ENCODE measurements at places on chromosomes 11 and 22.

- no peak for DNase-seq
Observed at GRCh38 chr11:134243913-134244312, 9.2 kb downstream of the THYN1 start.

GRCh38 chr11:17132654-17133053 lies 55.2 kb upstream of the RPS13 start:
- no peak for DNase-seq

DNA sequence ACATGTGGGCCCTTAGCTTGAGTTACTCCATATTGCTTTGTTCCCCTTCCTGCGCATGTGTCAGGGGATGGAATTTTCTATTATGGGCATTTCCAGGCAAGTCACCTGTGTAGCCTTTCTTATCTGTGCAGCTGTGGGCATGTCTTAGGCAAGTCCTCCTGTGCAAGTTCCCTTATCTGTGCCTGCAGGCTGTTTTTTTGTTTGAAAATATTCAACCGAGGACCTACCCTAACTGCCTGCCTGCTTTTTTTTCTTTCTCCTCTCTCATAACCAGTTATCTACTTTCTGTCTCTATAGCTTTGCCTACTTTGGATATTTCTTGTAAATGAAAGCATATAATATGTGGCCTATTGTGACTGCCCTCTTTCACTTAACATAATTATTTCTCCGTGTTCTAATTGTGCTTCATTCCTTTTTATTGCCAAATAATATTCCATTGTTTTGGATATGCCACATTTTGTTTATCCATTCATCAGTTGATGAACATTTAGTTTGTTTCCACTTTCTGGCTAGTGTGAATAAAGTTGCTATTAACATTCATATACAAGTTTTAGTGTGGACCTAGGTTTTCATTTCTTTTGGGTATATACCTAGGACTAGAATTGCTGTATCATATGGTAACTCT lies 83.6 kb upstream of the CADM1 start:
- DNase-seq, result no peak

GRCh38 chr11:8283465-8284230 lies 20.0 kb upstream of the LMO1 start:
- no peak for DNase-seq

DNA sequence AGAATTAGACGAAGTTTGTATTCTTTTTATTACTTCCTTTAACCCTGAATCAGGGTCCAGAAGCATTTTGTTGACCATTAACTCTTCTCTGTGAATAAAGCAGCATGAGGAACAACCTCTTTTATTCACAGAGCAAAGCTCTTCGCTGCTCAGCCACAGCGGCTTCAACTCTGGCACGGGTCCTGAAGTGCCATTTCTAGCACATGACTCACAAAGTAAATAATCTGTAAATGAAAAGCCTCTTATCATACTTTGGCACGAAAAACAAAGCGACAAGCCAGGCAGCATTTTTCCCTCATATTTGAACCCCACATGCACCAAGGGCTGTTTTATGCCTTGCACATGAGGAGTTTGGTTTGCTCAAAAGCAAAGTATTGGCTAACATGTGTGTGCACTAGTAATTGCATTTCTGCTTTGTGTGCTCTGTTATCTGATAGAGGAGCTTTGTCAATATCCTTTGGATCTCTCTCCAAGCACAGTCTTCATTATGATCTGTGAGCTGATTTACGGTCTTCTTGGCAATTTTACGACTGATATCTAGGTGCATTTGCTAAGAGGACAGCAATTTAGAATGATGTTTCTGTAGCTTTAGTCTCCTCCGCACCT lies 33.0 kb upstream of the APOBEC3A start:
- DNase-seq, result no peak

DNA sequence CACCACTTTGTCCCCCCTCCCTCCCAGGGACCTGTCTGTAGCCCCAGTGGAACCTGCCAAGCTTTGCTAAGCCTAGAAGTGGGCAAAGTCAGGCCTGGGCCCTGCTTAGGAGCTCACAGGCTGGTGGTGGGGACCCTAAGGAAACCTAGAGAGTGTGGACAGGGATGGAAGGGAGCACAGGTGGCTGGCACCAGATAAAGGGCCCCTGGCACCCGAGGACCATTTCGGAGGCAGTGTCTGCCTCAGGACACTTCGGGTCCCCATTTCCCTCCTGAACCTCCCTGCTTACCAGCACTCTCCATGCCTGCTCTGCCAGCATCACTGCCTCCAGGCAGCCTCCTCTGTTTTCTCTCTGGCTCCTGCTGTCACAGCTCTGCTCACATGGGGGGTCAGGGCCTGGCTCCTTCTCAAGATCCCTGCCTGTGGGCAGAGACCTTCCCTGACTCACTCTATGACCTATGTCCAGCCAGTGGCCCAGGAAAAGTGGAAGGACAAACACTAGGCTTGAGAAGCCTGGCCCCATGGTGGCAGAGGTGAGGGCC lies 13.6 kb upstream of the OMP start:
- no peak for DNase-seq

DNA sequence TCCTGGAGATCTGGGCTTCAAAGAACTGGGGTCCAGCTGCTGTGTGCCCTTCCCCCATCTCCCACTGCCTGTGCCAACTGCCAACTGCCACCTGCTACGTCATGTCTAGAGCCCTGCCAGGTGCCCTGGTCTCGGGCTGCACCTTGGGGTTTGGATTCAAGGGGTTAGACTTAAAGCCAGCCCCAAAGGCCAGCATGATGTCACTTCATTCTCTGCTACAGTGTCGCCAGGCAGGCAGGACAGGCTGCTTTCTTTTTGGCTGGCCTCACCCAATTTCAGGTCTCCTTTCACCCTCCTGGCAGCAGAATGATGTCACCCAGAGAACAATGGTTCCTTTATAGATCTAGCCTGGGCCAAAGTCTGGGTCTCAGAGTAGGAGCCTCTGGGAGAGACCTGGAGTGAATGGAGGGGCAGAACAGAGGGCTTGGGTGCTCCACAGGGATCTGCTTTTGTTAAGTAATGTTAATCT lies 79.5 kb upstream of the CRYBB3 start:
- DNase-seq, result no peak

DNA sequence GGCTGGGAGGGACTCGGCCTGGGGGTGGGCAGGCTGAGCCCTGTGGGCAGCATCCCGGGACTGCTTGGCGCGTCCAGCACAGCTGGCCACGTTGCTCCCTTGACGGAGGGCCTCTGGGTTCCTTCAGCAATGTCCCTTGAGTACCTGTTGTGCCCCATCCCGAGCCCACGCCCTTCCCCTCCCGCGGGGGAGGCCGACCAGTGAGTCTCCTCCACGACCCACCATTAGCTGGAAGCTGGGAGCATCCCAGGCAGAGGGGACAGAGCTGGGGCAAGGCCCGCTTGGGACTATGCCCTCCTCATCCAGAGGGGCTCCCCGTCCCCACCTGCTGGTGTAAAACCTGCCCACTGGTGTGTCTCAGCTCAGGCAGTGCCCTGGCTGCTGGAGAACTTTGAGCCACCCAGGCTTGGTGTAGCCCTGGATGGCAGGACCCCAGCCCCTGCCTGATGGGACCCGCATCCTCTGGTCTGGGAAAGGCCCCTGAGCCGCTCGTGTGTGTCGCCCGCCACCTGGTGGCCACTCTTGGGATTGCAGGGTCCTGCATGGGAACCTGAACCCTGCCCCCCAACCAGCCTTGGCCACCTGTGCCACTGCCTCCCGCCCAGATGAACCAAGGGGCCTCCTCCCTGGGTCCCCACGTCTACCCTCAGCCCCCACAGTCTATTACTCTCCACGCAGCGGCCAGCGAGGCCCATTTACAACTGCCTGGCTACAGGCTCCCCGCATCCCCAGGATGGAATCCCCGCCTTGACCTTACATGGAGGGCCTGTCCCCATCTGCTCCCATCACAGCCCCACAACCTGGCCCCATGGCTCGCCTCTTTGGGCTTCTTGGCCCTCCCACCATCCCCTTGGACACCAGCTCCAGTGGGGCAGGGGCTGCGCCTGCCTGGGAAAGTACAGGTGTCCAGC lies 16.6 kb upstream of the ARHGAP8 start:
- peak; percentile 90 for DNase-seq

- DNase-seq, result peak; percentile 46
Observed at GRCh38 chr11:119742263-119742861, 13.4 kb upstream of the NECTIN1 start.

DNA sequence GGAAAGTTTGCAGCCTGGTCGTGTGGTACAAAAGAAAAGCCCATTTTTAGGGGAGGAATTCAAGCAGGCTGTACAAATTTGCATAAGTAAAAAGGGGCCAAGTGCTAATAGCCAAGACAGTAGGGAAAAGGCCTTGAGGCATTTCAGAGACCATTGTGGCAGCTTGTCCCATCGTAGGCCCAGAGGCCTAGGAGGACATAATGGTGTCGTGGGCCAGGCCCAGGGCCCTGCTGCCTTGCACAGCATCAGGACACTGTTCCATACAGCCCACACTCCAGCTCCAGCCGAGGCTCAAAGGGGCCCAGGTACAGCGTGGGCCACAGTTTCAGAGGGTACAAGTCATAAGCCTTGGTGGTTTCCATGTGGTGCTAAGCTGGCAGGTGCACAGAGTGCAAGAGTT lies 106.9 kb downstream of the GRIK4 start:
- DNase-seq, result no peak

- no peak for DNase-seq
Observed at GRCh38 chr22:49400941-49401598, 426.6 kb downstream of the BRD1 start.

DNA sequence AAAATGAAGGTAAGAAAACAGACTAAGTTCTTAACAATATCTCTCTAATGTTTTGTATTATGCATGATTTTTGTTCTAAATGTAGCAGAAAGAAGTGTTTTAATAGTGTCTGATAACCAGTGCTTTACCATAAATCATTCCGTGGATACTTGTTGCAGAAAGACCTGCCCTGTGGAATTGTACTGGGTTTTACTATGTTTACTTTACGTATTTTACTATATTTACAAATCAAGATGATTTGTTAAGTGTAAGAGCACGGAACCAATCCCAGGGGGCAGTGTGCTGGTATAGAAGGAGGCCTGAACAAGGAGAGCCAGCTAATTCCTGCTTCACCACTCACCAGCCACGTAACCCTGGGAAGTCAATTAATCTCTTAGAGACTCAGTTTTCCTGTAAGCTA lies 1.4 kb downstream of the HTR3B start:
- DNase-seq, result no peak

DNA sequence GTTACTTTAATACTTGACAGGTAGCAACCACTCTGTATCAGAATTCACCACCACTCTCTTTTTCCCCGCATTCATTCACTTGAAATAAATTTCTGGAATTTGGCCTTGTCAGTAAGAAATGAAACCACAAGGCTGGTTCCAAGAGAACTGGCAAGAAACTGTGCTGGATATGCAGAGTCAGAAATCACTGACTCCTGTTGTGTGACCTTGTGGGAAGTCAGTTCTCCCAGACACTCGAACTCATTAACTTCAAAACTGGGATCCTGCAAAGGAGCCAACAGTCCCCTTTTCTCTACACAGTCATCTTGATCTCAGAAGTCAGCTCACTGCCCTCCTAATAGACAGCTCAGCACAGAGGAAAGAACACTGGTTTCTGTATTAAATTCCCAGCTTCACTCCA lies 142.7 kb downstream of the LRRC4C start:
- DNase-seq, result no peak

DNA sequence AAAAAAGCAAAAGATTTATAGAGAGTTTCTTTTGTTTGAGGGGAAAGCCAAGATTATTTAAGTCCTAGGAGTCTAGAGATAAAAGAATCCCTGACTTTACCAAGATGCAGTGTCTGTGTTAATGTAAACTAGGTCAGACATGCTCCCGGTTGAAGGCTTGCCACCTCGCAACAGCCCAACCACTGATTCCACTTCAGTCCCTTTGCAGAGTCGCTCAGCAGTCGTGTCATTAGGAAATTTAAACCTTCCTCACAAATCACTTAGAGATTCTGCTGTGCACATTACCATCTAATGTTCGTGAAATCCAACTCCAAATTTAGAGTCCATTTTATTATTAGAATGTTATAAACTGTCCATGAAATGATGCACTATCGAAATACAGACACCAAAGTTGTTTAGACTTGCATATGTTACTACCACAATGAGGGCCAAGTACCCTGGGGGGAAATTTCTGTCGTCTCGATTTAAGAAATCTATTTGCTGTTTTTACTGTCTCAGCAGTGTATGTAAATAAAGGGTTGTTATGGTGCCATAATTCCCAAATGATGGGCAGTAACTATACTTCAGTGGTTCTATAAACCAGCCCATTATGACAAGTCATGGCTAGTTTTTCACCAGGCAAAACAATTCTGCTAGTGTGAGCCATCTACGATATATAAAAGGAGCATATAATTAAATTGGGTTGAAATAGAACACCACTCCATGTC lies 101.4 kb upstream of the MTNR1B start:
- DNase-seq, result no peak

GRCh38 chr11:63783925-63784592 lies 15.5 kb upstream of the ZFTA start:
- DNase-seq, result no peak

DNA sequence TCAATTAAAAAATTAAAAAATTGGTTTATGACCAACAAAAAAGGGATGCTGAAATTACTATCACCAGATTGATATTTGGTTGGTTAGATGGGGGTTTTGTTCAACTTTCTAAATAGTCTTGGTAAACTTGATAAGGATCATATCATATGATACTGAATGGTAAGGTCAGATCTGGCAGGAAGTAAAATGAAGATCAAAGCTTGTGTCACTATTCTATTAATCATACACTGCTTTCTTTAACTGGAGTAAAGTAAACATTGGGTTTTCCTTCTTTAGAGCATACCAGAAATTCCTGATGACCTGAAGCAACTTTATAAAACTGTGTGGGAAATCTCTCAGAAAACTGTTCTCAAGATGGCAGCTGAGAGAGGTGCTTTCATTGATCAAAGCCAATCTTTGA lies 40.2 kb downstream of the RRM1 start:
- DNase-seq, result no peak

- DNase-seq, result no peak
Observed at GRCh38 chr22:28920757-28921584, 37.6 kb downstream of the ZNRF3 start.

- DNase-seq, result peak; percentile 85
Observed at GRCh38 chr11:64206457-64207255, at the start of gene FERMT3. TSS of gene FERMT3 (plus strand) at chr11:64206721. CDS start at chr11:64207365, 644 bp downstream.

GRCh38 chr11:69704508-69705253 lies 859 bp upstream of the FGF19 start:
- peak; percentile 37 for DNase-seq

GRCh38 chr11:3824714-3825472 lies 15.9 kb downstream of the RHOG start:
- peak; percentile 87 for DNase-seq

DNA sequence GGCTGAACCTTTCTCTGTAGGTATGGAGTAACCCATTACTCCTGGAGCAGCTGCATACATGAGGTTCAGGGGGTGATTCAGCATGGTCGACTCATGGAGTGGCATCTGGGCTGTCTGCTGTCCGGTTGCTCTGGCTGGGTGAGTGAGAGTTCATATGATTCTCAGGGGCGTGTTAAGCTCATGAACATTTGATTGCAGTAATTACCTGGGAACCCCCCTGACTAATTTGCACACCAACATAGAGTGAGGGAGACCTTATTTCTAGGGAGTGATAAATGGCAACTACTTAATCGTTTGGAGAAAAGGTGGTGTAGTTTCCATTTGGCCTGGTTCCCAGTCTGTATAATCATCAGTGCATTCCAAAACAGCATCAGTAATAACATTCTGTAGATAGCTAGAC lies 661.9 kb downstream of the ETS1 start:
- DNase-seq, result no peak

All from stimulated activated naive CD8-positive, alpha-beta T cell treated with anti-CD3 and anti-CD28 coated beads, Interleukin-15, Interleukin-2, amounts not matched to agents 100 U/mL and 50 U/mL, for 24 hours (primary cell).